Activated CD4-positive, CD25-positive, alpha-beta regulatory T cell treated with anti-CD3 and anti-CD28 coated beads, Interleukin-2, amount 50 U/mL, for 24 hours (primary cell): ENCODE measurements at places on chromosomes 3 and 15.

- no peak for ATAC-seq
These were observed 539.5 kb downstream of the NAALADL2 start for GRCh38 chr3:175398676-175399075.

- ATAC-seq = no peak
These were observed 38.4 kb downstream of the SPSB4 start for GRCh38 chr3:141089339-141090152.

DNA sequence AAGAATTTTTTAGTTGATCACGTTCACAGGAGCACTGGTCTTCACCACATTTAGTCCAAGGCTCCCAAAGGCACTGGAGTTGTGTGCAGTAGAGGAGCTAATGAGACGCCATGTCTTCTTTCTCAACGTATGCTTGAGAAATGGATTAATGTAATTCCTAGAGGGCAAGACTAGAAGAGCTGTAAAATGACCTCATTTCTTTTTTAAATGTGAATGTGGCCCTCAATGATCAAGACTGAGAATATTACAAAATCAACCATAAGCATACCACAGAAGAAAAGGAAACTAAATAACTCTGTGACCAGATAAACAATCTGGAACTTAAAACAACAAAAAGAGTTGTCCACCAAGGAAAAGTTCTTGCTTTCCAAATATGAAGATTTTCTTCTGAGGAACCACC, 112.1 kb upstream of the THBS1 start:
- no peak for ATAC-seq

DNA sequence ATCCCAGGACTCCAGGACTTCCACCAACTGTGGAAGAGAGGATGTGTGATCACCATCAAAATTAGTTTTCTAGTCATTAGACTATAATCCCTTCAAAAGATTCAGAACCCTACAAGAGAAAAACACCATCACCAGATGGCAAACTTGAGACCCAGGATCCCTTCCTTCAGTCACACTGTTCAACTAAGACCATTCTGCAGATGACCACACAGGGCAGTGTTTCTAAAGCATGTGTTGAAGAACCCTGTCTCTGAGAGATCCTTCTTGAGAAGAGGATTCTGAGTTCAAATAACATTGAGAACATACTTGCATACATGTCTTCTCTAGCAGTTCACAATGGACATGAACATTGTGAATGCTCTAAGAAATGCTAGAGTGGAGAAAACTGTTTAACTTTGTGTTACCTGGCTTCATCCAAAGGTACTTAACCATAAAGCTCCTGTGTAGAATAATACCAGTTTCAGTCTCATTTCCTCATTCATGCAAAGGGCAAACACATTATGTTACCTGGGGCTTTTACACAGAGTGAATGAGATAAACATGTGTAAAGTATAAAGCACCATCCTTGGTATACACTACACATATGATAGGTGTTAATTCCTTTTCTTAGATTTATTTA, 2.4 kb upstream of the ADGRG7 start:
- no peak for ATAC-seq

GRCh38 chr3:111032677-111033076, 38.9 kb upstream of the NECTIN3 start:
- ATAC-seq = no peak

DNA sequence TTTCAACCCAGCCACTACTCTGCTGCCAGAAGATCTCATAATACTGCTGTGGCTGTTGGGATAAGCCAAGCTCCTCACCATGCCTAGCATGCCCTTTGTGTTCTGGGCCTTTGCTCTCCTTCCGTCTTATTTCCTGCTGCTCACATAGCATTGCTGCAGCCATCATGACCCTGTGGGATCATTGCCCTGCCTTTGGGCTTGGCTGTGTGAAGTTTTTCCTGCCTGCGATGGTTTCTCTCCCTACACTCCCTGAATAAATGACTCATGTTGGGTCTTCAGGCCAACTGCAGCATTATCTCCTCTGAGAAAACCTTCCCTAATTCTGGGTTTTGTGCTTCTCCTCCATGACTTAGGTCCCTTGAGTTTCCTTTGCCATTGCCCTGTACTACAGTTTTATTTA, 20.8 kb upstream of the TRA2B start:
- ATAC-seq = no peak

- no peak for ATAC-seq
These were observed 19.7 kb upstream of the LMOD3 start for GRCh38 chr3:69142090-69142489.

GRCh38 chr3:160801386-160802118, 45.5 kb downstream of the PPM1L start:
- peak; percentile 72 for ATAC-seq

GRCh38 chr3:139716908-139717485, 39.2 kb upstream of the NMNAT3 start:
- no peak for ATAC-seq
